T-helper 17 cell (primary cell): ENCODE measurements at places on chromosomes 6 and 20.

DNA sequence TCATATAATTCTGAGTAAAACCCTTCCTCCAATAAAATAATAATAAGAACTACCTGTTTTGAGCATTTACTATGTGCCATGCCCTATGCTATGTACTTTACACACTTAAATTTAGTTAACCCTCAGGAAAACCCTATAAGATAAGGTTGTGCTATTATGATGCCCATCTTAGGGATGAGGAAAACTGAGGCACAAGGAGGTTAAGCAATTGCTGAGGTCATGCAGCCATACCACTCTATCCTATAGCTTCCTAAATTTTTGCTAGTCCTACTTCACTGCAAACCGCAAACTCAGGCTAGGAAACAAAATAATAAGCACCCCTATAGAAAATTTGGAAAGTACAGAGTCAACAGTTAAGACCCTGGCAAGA lies 38.9 kb upstream of the GFOD1 start:
- DNase-seq: no peak

DNA sequence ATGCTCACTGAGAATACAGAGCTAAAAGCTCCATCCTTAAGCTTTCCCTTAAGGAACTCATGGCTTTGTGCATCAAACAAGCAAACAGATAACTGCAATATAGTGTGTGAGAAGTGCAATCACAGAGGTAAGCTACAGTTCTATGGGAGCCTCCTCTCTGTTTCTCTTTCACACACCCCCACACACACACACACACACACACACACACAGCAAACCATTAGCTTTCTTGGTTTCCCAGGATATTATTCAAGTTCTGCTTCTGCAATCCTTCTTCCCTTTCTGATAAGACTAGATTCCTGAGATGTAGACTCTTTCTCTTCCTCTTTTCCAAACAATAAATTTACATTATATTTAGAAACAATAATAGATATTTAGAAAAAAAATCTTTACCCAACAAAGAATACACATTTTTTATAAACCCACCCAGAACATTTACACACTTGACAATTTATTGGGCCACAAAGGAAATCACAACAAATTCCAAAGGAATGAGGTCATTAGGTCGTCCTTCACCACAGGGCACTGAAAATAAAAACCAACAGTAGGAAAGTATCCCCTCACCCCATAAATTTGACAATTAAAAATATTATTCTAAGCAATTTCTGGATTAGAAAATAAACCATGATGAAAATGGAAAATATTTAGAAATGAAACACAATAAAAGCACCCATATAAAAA lies 9.3 kb upstream of the GFOD1 start:
- no peak for DNase-seq

- DNase-seq: no peak
Observed at GRCh38 chr20:53937339-53937741, 133.1 kb downstream of the BCAS1 start.

- DNase-seq: no peak
Observed at GRCh38 chr20:63166193-63167020, 49.5 kb downstream of the YTHDF1 start.

DNA sequence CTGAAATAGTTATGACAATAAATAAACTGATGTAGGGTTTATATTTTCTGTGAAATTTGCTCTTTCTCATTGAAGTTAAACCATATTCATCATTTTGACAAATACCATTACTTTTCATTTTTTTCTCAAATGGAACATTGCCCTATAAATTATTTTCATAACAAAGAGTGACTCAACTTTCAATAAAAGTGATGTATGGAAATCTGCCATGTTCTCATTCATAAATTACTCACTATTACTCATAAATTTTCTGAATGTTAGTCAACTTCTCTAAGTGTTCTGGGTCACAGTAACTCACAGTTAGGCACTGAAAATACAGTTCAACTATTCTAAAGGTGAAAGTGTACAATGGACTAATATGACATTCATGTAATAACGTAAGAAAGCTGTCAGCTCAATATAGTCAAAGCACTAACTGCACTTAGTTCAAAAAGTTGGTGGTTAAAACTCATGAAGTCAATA lies 19.0 kb upstream of the STX11 start:
- no peak for DNase-seq

DNA sequence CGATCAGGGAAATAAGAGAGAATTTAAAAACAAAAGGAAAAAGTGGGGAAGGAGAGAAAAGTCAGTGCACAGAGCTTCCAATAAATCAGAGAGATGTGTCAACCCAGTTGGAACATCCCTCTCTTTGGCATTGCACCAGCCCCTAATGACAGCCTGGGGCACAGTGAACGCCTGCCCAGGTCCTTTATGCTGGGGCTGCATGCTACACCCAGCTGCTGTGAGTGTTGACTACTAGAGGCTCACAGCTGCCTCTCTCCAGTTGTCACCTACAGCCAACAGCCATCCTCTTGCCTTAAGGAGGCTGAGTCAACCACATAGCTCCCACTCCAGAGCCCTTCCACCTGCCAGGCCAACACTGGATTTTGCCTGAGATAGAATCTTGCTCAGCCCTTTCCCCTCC lies 19.0 kb downstream of the OR2H2 start:
- no peak for DNase-seq

- no peak for DNase-seq
Observed at GRCh38 chr6:139891471-139891870, 517.0 kb upstream of the CITED2 start.

DNA sequence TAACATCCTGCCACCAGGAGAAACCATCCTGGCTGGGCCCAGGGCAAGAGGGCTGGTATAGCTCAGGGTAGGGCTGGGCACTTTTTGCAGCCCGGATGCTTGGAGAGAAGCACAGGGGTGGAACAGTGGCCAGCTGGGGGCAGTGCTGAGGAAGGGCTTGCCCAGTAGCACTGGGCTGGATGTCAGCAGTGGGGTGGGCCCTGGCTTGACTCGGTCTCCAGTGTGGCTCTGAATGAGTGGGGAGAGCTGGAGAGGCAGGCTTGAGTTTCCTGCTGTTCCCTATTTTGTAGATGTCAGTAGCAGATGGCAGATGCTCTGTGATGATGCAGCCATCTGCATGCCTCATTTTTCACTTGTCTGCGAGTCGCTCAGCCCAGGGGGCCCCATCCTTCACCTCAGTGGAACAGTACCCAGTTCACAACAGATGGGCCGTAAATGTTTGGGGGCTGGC lies 56.3 kb upstream of the TULP1 start:
- DNase-seq: no peak

- no peak for DNase-seq
Observed at GRCh38 chr6:63014290-63014689, 197.0 kb upstream of the FKBP1C start.

GRCh38 chr20:4942331-4942730 lies 59.0 kb downstream of the SLC23A2 start:
- no peak for DNase-seq

DNA sequence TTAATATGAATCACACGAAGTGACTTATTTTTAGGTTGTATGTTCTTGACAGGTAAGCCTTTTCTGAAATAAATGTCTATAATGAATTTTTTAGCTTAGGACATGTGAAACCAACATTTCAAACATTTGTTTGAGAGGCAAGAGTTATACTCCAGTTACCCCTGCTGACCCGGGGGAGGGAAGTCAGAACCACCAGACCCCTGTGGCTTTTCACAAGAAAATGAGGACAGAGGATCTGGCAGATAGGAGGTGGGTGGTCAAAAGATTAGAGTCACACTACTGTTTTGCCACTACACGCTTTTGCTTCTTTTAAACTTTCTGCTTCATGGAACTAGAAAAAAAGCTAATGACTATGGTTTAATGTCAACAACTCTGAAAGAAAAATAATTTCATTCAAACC lies 27.5 kb upstream of the ADGRF4 start:
- DNase-seq: no peak

DNA sequence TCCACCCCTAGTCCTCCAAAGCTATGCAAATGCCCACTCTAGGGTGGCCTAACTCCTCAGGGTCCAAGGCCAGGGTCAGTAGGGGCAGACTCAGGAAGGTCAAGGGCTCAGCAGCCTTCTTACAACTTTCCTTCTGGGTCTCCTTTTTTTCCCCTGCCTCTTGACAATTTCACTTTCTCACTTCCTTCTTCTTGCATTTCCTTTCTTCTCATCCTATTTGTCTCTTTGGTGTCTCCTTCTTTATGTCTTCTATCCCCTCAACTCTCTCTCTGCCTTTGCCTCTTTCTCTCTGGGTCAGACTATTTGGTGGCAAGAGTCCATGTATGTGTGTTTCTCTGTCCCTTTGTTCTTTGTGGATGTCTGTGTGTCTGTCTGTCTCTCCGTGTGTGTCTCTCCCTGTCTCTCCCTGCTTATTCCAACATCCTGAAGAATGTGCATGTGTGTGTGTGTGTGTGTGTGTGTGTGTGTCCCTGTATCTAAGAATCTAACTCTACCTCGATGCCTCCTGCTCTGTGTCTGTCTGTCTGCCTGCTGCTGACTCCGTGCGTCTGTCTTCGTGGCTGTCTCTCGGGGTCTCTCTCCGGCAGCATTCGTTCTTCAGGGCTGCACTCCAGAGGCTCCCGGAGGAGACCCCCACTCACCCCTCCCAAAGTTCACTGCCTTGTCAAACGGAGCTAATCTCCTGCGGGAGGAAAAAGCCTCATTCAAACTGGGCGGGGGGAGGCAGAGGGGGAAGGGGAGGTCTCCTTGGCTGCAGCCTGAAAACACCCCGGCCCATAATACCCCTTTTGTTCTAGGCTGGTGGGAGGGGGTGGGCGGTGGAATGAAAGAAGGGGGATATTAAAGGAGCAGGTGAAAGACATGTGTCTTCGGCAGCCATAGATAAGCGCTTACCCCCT lies 51.7 kb upstream of the FOXP4 start:
- no peak for DNase-seq

- no peak for DNase-seq
Observed at GRCh38 chr6:4359108-4359730, 223.8 kb upstream of the ECI2 start.

DNA sequence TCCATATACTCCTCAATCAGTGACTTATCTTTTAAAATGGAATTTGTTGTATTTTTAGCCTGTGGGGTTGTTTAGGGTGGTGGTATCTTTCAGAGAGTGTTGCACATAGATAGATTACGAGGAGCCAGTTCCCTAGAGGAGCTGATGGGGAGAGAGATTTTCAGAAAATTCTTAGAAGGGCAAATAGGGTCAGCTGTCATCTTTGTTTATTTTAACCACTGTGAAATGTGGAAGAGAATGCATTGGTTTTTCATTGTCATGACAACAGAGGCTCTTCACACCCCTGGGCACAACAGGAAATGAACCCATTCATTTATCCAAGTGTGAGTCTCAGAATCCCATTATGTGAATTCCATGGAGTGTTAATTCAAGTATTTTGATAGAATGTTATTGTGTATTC lies 188.4 kb downstream of the JARID2 start:
- DNase-seq: no peak

- no peak for DNase-seq
Observed at GRCh38 chr6:149285626-149286025, 31.9 kb upstream of the TAB2 start.

DNA sequence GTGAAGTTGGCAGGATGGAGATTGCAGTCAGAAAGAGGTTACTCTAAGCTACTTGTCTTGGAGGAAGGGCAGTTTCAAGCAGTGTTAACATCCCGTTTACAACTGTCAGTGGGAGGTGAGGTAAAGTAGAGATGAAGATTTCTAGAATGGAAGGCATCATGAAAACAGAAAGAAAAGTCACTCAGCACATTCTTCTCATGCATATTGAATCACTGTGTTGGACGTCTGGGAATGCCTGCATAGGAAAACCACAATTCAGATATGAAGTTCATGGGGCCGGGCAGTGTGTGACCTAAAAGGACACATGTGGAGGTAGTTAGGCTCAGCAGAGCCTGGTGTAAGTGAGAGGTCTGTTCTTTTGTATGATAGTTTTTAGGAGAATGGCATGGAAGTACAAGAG lies 73.5 kb upstream of the LAMP5 start:
- DNase-seq: no peak

DNA sequence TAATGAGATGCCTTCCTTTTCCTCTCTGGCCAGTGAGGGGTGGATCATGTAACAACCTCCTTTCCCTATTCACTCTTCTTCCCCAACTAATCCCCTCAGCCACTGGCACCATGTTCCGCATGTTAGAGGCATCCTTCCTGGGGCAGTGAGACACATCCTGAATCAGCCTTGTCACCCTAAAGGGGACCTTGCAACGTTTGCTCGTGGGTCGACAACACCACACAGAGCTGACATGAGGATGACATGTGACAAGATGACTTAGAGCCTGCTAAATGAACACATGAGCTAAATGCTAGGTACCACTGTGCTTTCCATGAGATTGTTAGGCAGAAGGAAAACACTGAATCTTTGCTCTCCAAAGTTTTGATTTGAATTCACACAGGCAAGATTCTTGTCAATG lies 129.2 kb downstream of the ATXN1 start:
- DNase-seq: no peak

GRCh38 chr6:16360365-16360764 lies 122.0 kb downstream of the GMPR start:
- DNase-seq: no peak

- DNase-seq: no peak
Observed at GRCh38 chr20:62378215-62378614, 8.7 kb upstream of the RPS21 start.

- no peak for DNase-seq
Observed at GRCh38 chr6:125041740-125042459, 79.7 kb downstream of the RNF217 start.

DNA sequence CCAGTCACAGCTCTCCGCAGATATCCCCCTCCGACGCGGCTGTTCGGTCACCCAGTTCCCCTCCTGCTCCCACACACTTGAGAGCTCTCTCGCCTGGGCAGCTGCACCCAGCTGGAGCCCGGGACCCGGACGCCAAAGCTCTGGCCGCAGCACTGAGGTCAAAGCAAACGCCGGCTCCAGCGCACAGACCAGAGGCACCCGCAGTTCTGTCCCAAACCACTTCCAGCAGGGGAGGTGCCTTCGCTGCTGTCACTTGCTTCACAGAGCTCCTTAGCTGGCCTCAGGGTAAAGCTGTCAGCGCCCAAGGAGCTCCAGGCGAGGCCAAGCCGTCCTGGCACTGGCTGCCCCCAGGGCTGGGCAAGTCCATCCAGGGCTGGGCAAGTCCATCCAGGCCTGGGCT lies 27.9 kb downstream of the SLC2A4RG start:
- DNase-seq: no peak

- no peak for DNase-seq
Observed at GRCh38 chr6:31239854-31240253, 32.0 kb downstream of the HLA-C start.

GRCh38 chr6:163427498-163428254 lies 13.2 kb downstream of the QKI start:
- DNase-seq: no peak

DNA sequence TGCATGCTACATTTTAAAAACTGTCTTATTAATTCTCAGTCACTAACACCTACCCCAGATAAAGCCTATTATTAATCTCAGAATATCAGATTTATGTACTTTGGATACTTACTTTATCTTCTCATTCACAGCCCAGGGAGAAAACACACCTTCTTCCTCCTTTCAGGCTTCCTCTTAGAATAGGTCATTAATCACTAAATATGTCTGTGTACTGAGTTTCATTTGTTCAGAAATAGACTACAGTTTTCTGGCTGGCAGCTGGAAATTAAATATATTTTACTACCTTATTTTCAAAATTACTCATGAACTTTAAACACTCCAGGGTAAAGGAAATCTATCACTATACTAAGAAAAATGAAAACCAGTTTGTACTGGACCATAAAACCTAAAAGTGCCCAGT lies 147.7 kb upstream of the DST start:
- DNase-seq: no peak
